ENCODE measurements at places on chromosomes 11 and 22.

GRCh38 chr11:503179-503981, 3.7 kb downstream of the RNH1 start:
- H3K27ac ChIP-seq, result peak overlapping the region; percentile 65
- DNase-seq, result peak; percentile 44
- H3K36me3 ChIP-seq, result peaks cover 43% of the 10 kb centered on the region
- H3K4me1 ChIP-seq, result peaks cover 42% of the 10 kb centered on the region

DNA sequence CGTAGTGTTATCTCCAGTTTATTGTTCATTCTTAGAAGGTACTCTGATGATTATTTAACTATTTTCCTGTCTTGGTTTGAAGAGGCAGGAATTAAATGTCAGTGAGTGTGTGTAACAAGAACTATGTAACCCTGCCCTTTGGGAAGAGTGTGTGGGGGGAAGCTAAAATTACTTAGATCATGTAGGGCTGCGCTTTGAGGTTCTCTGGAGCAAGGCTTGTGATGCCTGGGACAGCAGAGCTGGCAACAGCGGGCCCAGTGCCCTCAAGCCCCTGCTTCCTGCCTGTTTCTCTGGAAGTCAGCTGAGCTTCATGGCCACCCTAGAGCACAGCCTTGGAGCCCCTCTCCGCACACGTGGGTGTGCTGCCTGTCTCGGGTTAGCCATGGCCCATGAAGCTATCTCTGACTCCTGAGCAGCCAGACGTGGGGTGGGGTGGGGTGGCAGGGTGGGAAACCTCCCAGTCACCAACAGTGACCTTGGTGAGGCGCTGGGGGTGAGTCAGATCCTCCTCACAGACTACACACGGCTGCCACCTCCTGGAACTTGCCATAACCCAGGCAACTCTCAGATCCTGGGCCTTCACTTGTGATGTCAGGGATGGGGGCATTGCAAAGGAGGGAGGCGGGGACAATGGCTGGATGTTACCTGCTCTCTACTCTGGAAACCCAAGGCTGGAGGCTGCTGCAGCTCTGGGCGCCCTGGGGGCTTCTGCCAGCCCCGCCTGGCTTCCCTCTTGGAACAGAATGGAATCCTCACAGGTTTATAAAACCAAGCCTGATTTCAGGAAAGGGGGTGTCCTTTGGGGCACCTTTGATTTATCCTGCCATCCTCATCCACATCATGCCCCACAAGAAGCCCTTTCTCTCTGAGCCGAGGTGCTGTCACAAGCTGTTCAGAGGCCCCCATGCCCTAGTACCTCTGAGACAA, 88.6 kb downstream of the SNX19 start:
- H3K27ac ChIP-seq, result peak overlapping the region; percentile 90
- no peaks in the 10 kb centered on the region for H3K27me3 ChIP-seq
- no peak overlapping the region for H3K4me3 ChIP-seq
- peak; percentile 66 for DNase-seq

- peaks cover 89% of the 10 kb centered on the region for H3K4me1 ChIP-seq
- peaks cover 2% of the 10 kb centered on the region for H3K27me3 ChIP-seq
- H3K27ac ChIP-seq, result peak overlapping the region; percentile 94
- no peak for DNase-seq
- no peak overlapping the region for H3K4me3 ChIP-seq
Measured at GRCh38 chr11:114163229-114163631, 103.7 kb downstream of the ZBTB16 start.

- no peak for DNase-seq
- no peak overlapping the region for H3K27ac ChIP-seq
- peaks cover 9% of the 10 kb centered on the region for H3K4me1 ChIP-seq
- no peaks in the 10 kb centered on the region for H3K27me3 ChIP-seq
- no peak overlapping the region for H3K4me3 ChIP-seq
Measured at GRCh38 chr22:20060700-20061480, 19.2 kb upstream of the DGCR8 start.

GRCh38 chr11:18669711-18670110, 28.9 kb upstream of the TMEM86A start:
- H3K4me1 ChIP-seq, result no peaks in the 10 kb centered on the region
- no peak overlapping the region for H3K4me3 ChIP-seq
- no peaks in the 10 kb centered on the region for H3K36me3 ChIP-seq
- no peak overlapping the region for H3K27ac ChIP-seq

- no peak for DNase-seq
- no peak within 1 kb of the TSS for H3K4me3 ChIP-seq
- no peaks in the 10 kb centered on the region for H3K27me3 ChIP-seq
- H3K27ac ChIP-seq, result no peak within 1 kb of the TSS
Measured at GRCh38 chr22:24005201-24005600, at the start of gene GSTT4. Gene GSTT4, minus strand, starts transcription at chr22:24005453. Its CDS starts 97 bp downstream, at chr22:24005356.

GRCh38 chr22:33898121-33898520, 22.2 kb downstream of the LARGE1 start:
- H3K27me3 ChIP-seq, result no peaks in the 10 kb centered on the region
- H3K4me1 ChIP-seq, result no peaks in the 10 kb centered on the region
- H3K27ac ChIP-seq, result no peak overlapping the region
- H3K36me3 ChIP-seq, result no peaks in the 10 kb centered on the region
- DNase-seq, result no peak

- H3K4me1 ChIP-seq, result no peaks in the 10 kb centered on the region
- H3K4me3 ChIP-seq, result no peak overlapping the region
- no peak overlapping the region for H3K27ac ChIP-seq
- no peaks in the 10 kb centered on the region for H3K36me3 ChIP-seq
Measured at GRCh38 chr11:104620991-104621390, 277.3 kb downstream of the CASP12 start.

DNA sequence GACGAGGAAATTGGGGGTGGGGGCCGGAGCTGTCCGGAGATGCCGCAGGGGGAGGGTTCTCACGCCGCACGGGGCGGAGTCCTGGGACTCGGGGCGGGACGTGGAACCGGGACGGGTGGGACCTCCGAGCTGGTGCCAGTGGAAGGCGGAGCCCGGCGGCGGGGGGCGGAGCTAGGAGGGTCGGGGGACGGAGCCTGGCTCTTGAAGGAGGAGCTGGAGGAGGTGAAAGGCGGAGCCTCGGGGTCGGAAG, 271 bp downstream of the FKBP2 start:
- DNase-seq, result peak; percentile 99
- H3K27ac ChIP-seq, result peak overlapping the region; percentile 100
- H3K27me3 ChIP-seq, result no peaks in the 10 kb centered on the region
- peaks cover 49% of the 10 kb centered on the region for H3K36me3 ChIP-seq

DNA sequence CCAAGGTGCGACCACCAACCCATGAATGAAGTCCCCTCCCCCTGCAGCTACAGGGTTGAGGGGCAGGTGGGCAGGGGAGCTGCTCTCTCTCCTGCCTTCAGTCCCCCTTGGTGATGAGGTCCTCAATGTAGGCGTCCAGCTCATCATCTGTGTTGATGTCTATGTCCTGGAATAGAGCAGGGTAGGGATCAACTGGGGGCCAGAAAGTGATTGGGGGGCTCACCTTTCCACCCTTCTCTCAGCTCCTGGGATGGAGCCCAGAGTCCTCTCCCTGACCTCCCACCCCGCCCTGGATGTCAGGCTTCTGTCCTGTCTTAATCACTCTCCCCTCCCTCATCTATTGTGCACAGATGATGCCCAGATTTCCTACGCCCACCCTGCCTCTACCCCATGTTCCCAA, 41.9 kb downstream of the MORC2 start:
- H3K27ac ChIP-seq, result no peak overlapping the region
- H3K4me3 ChIP-seq, result no peak overlapping the region
- H3K36me3 ChIP-seq, result peaks cover 53% of the 10 kb centered on the region
- H3K27me3 ChIP-seq, result peaks cover 2% of the 10 kb centered on the region
- DNase-seq, result no peak

- peak; percentile 25 for DNase-seq
- no peak overlapping the region for H3K27ac ChIP-seq
- H3K36me3 ChIP-seq, result no peaks in the 10 kb centered on the region
- no peak overlapping the region for H3K4me3 ChIP-seq
Measured at GRCh38 chr11:93020248-93021046, 51.0 kb downstream of the MTNR1B start.

- no peaks in the 10 kb centered on the region for H3K36me3 ChIP-seq
- H3K4me3 ChIP-seq, result no peak overlapping the region
- peak; percentile 79 for DNase-seq
- peaks cover 45% of the 10 kb centered on the region for H3K4me1 ChIP-seq
- peak overlapping the region; percentile 47 for H3K27ac ChIP-seq
- H3K27me3 ChIP-seq, result peaks cover 4% of the 10 kb centered on the region
Measured at GRCh38 chr22:44380756-44381486, 68.2 kb upstream of the SHISAL1 start.

GRCh38 chr11:33866936-33867335, 24.9 kb downstream of the LMO2 start:
- peaks cover 53% of the 10 kb centered on the region for H3K27me3 ChIP-seq
- no peak overlapping the region for H3K4me3 ChIP-seq
- no peak for DNase-seq
- H3K4me1 ChIP-seq, result peaks cover 19% of the 10 kb centered on the region

DNA sequence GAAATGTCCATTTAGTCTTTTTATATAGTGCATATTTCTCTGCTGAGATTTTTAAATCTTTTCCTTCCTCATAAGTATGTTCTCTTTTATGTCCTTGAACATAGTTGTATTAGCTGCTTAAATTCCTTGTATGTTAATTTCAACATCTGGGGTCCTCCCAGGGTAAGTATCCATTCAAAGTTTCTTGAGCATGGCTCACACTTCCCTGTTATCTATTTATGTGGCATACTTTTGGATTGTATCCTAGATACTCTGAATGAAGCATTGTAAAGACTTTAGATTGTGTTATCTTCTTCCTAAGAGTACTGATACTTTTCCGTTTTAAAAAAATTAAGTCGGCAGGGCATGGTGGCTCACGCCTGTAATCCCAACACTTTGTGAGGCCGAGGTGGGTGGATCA, 28.4 kb upstream of the PITPNB start:
- no peak overlapping the region for H3K27ac ChIP-seq
- no peaks in the 10 kb centered on the region for H3K4me1 ChIP-seq
- no peak for DNase-seq
- no peaks in the 10 kb centered on the region for H3K27me3 ChIP-seq
- no peak overlapping the region for H3K4me3 ChIP-seq

GRCh38 chr11:111633756-111634362, 31.6 kb downstream of the SIK2 start:
- H3K36me3 ChIP-seq, result no peaks in the 10 kb centered on the region
- no peak overlapping the region for H3K4me3 ChIP-seq
- no peaks in the 10 kb centered on the region for H3K27me3 ChIP-seq
- H3K27ac ChIP-seq, result no peak overlapping the region
- H3K4me1 ChIP-seq, result no peaks in the 10 kb centered on the region

GRCh38 chr11:73965764-73966121, 14.9 kb downstream of the DNAJB13 start:
- H3K4me1 ChIP-seq, result peaks cover 6% of the 10 kb centered on the region
- H3K27ac ChIP-seq, result no peak overlapping the region
- H3K36me3 ChIP-seq, result no peaks in the 10 kb centered on the region
- H3K4me3 ChIP-seq, result no peak overlapping the region

GRCh38 chr11:35488117-35488516, 37.3 kb downstream of the PAMR1 start:
- H3K27ac ChIP-seq, result no peak overlapping the region
- H3K36me3 ChIP-seq, result no peaks in the 10 kb centered on the region
- H3K27me3 ChIP-seq, result peaks cover 6% of the 10 kb centered on the region
- H3K4me3 ChIP-seq, result no peak overlapping the region
- peak; percentile 45 for DNase-seq

DNA sequence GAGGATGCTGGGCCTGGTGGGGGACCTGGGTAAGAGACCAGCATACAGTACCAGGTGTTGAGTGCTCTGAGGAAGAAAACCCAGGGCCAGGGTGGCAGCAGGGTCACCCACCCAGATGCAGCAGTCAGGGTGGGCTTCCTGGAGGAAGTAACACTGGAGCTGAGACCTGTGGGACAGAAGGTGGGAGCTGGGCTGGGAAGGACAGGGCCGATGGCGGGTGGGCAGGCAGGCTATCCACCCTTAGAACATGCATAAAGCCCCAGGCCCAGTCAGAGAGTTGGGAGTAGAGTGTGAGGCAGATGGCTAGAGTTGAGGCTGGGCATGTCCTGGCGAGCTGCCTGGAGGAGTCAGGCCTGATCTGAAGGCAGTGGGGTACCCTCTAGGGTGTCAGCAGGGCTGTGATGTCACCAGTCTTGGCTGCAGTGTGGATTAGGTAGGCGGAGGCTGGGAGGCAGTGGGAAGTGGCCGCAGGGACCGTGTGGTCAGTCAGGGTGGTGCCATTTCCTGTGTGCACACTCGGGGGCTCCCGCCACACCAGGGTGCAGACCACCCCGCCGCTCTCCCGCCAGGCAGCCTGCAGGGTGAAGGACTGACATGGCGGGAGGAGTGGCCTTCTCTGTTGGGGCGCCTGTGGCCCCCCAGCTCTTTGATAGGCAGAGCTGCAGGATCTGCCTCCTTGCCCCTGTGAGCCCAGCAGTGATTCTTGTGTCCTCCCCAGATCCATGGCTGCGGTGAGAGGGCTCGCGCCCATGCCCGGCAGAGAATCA, 35.3 kb downstream of the IGHMBP2 start:
- no peaks in the 10 kb centered on the region for H3K27me3 ChIP-seq
- H3K36me3 ChIP-seq, result peaks cover 71% of the 10 kb centered on the region
- H3K4me1 ChIP-seq, result no peaks in the 10 kb centered on the region

- H3K36me3 ChIP-seq, result no peaks in the 10 kb centered on the region
- no peak overlapping the region for H3K4me3 ChIP-seq
- no peak for DNase-seq
- no peaks in the 10 kb centered on the region for H3K4me1 ChIP-seq
- H3K27ac ChIP-seq, result no peak overlapping the region
- H3K27me3 ChIP-seq, result peaks cover 4% of the 10 kb centered on the region
Measured at GRCh38 chr11:116515664-116516184, 257.1 kb downstream of the BUD13 start.

- no peak overlapping the region for H3K4me3 ChIP-seq
- peak; percentile 97 for DNase-seq
- peaks cover 33% of the 10 kb centered on the region for H3K4me1 ChIP-seq
- H3K36me3 ChIP-seq, result no peaks in the 10 kb centered on the region
- peaks cover 13% of the 10 kb centered on the region for H3K27me3 ChIP-seq
Measured at GRCh38 chr22:27196606-27197005, 539.2 kb downstream of the MIAT start.

- H3K4me3 ChIP-seq, result no peak overlapping the region
- peaks cover 29% of the 10 kb centered on the region for H3K36me3 ChIP-seq
- no peaks in the 10 kb centered on the region for H3K4me1 ChIP-seq
- no peak for DNase-seq
- no peak overlapping the region for H3K27ac ChIP-seq
Measured at GRCh38 chr11:4125141-4125540, 30.5 kb downstream of the RRM1 start.

DNA sequence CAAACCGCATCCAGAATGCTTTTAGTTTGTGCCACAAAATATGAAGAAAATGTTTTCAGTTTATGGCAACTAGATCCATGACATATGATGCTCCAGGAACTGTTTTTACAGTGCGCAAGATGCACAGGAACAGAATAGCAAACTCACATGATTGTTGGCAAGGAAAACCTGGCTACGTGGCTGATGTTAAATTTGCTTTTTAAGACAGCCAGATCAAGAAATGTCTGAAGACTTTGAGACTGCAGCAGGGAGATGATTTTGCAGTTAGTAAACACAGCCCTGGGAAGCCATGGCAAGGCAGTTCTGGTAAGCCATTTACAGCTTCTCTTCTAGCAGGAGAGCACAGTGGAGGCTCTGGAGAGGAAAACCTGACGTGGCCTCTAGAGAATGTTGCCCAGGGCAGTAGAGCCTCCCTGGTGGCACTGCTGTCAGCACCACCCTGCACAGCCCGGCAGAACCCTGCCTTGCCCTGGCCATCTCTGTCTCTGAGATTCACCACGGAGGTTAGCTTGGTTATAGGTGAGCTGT, 69.8 kb upstream of the TNRC6B start:
- H3K4me1 ChIP-seq, result peaks cover 6% of the 10 kb centered on the region
- no peaks in the 10 kb centered on the region for H3K27me3 ChIP-seq
- DNase-seq, result peak; percentile 92
- peak overlapping the region; percentile 6 for H3K4me3 ChIP-seq
- H3K27ac ChIP-seq, result peak overlapping the region; percentile 81

GRCh38 chr11:92886243-92886905, 83.1 kb upstream of the MTNR1B start:
- no peak overlapping the region for H3K4me3 ChIP-seq
- DNase-seq, result peak; percentile 75
- no peaks in the 10 kb centered on the region for H3K4me1 ChIP-seq
